Hepatic stellate cell (primary cell): ENCODE measurements at places on chromosomes 11 and 22.

DNA sequence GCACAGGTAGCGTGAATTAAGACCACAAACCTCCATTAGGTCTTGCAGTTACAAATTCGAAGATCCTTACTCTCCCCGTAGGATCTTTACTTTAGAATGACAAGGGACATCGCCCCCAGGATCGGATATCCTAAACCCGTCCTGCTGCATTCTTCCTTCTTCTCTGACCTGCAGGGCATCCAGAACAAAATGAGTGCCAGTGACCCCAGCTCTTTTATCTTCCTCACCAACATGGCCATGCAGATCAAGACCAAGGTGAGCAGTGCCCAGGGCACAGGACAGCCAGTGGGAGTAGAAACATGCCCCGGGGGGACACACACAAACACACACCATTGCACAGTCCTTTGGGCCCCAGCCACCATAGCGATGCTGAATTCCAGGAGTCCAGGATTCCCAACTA lies 42.6 kb upstream of the MPEG1 start:
- no peak for DNase-seq

DNA sequence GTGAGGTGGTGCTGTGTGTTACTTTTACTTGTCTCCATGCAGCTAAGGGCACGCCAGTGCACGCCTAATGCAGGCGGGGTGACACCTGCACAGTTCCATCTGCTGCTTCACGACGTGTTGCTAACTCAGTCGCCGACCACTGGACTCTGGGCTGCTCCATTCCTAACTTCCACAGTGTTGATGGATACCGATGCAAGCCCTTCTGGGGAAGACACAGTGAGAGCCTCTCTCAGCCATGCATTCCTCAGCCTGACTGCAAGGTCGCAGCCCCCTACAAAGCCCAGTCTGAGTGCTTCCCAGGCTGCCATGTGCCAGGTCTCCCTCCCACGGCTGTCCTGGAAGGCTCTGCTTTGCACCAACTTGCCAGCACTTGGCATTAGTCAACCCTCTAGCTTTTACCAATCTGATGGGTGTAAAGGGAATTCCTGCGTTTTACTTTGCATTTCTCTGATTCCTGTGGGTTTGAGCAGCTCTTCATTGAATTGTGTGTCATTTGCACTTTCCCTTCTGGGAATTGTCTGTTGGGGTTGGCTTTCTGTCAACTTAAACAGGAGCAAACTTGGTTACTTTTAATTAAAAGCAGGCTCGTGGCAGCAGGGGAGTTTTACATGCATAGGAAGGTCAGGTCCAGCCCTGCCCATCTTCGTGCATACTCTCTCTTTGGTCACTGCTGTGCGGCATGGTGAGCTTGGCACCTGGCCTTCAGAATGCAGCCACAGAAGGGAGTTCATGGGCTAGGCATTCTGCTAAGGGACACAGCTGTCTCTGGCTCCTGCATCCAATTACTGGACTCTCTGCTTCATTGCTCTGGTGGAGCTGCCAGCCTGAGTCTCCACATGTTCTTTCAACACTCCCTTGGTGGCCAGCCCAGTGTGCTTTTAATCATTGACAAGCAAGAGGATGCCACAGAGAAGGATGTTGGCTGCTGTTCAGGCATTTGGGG lies 34.6 kb upstream of the SHANK2 start:
- DNase-seq, result peak; percentile 76

- no peak for DNase-seq
Observed at GRCh38 chr11:112784323-112785073, 176.7 kb upstream of the NCAM1 start.

DNA sequence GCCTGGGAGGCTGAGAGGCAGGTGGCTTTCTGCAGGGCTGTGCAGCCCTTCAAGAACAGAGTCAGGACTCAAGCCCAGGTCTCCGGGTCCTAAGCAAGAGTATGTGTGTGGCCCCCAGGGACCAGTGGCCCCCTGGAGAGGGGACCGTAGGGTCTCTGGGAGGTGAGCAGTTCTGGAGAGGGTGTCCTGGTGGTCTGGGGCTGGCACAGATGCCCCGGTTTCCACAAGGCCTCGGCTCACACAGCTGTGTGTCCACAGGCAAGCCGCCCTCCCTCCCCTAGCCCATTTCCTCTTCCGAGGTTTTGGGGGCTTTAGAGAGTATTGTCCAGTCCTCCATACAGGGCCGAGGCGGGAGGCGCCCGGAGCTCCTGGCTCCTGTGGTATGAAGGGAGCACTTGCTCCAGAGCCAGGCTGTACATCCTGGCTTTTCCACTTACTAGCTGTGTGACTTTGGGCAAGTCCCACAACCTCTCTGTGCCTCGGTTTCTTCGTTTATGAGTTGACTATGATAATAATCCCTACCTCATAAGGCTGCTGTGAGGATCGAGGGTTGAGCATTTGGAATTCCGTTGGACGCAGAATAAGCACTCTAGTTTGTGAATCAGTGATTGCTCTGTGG lies 3.4 kb upstream of the RPS19BP1 start:
- no peak for DNase-seq

DNA sequence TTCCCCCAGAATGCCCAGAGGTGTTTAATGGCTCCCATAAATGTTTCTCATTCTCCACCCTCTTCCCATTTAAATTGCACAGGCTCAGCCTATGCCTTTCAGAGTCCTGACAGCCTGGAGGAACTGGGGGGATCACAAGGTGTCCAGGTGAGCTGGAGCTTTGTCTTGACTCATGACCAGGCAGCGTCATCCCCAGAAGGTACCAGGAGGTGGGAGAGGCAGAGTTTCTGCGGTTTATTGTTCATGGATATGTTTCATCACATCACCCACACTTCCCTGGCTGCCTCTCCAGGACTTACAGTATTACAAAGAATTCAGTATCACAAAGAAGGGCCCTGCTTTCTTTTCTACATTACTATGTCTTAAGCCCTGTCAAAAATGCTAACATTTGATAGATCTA lies 103.2 kb upstream of the GALNT18 start:
- no peak for DNase-seq

DNA sequence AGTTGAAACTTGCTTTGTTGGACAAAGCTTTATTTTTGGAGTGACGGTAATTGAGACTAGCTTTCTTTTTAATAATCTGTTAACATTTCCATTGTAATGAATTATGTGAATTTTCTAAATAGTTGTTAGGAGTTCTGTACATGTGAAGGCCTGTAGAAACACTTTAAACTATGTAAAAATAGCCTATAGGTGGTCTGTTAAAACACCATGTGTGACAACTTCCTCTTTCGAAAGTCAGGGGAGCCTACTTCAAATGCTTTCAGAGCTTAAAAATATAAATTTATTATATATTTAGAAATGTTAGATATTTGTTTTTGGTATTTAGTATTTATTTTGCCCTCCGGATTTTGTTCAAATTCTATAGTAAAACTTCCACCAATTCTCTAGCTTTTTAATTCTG lies 28.7 kb downstream of the DDIAS start:
- DNase-seq, result no peak

GRCh38 chr11:13249177-13249576 lies 28.4 kb upstream of the BMAL1 start:
- DNase-seq, result no peak

- DNase-seq, result no peak
Observed at GRCh38 chr11:59272771-59273372, 60.1 kb upstream of the MPEG1 start.

- DNase-seq, result no peak
Observed at GRCh38 chr11:93984196-93984567, 37.0 kb upstream of the HEPHL1 start.

DNA sequence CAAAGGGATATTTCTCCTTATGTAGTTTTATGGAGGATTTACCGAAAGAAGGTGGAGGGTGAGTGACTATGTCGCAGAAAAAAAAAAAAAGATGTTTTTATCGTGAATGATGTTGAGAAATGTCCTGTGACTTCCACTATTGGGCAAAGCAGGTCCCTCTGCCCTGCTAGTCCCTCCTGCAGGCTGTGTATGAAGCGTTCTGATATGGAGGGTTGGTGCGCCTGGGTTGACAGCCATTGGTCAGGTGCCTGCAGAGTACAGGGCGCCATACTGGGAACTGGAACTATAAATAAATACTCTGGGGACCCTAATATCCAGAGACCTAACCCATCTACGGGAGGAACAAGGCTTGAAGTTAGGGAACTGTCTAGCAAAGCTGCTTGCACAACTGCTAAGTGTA lies 1.5 kb downstream of the IL17RA start:
- DNase-seq, result no peak

DNA sequence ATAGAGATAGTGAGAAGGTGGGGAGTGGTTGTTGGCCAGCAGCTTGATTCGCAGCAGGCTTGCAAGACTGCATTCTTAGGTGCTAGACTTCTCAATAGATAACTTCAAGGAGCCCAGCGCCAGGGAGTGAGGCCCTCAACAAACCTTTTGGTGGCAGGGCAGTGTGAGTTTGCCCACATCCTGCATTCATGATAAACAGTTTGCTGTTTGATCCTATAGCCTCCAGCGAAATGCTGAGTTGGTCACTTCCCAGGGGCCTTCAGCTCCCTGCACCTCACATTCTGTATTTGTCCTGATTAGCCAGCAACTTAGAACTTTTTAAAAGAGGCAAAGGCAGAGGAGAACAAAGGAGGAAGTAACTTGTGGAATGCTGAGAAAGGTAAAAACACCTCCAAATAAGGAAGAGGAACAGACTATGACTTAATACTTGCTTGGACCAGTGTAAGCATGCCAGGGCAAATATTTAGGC lies 25.1 kb downstream of the OR10A6 start:
- no peak for DNase-seq

DNA sequence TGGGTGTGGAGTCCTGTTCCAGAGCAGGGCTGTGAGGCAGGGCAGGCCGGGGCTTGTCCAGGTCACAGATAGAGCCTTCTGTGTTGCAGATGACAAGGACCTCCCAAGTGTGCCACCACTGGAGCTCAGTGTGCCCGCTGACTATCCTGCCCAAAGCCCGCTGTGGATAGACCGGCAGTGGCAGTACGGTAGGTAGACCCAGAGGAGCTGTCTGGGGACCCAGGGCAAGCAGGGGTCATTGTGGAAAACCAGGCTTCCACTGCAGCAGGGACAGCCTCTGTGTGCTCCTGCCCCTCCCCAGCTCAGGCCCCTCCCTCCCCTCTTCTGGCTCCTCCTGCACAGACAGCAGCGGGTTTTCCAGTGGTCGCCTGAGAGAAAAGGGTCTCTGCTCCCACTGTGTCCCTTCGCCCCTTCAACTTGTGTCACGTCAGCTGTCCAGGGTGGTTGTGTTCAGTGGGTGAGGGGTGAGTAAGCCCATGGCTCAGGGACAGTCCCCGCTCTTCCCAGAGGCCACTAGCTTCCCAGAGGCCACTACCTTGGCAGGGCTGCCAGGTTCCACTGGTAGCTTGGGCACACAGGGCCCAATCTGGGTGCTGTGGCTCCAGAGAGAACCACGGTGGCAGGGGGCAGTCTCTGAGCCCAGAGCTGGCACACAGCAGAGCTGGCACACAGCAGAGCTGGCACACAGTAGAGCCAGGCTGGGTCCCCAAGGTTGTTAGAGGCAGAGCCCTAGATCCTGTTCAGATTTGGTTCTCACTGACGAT lies 78.4 kb downstream of the MED15 start:
- DNase-seq, result no peak

DNA sequence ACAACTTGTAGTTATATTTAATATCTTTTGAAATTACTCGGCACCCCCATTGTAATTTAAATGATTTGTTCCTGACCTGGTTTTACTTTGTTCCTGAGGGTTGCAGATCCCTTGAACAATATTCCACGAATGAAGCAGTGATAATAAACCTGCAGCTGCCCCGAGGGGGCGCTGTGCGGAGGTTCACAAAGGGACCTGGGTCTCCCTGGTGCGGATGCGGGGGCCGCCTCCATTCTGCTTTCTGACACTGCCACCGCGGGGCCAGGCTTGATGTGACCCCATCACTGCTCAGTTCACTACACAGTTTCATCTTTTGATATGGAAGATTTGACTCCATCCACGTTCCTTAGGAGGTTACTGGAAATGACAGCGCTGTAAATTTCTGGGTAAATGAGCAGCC lies 62.9 kb upstream of the PRODH start:
- DNase-seq, result no peak

DNA sequence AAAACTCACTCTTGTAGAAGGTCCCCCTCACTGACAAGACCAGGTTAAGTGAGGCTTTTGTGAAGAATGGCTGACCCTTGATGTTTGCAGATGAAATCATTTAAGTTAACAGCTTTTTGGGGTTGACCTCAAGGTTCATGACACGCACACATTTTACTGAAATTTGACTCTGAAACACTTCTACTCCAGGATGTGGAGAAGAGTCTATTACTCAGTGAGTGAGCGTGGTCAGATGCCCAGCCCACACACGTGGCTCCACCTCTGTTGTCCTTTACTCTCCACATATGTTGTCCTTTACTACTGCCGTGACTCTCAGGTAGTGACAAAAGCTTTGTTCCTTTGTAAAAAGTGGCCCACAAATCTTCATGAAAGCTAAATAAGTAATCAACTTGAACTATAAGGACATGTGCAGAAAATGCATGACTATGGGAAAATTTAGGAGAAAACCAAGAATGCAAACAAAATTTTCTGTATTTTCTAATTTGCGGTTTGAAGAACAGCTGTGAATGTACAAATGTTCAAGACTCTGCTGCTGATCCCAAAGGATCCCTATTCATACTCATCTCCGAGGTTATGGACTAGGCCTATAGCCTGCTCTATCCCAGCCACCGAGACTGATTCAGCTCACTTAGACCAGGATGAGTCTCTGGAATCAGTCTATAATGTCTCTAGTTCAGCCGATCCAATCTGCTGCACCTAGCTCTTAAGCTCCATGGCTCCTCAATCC lies 22.4 kb downstream of the XRRA1 start:
- no peak for DNase-seq

GRCh38 chr11:113477321-113477720 lies 2.1 kb upstream of the DRD2 start:
- DNase-seq, result no peak

DNA sequence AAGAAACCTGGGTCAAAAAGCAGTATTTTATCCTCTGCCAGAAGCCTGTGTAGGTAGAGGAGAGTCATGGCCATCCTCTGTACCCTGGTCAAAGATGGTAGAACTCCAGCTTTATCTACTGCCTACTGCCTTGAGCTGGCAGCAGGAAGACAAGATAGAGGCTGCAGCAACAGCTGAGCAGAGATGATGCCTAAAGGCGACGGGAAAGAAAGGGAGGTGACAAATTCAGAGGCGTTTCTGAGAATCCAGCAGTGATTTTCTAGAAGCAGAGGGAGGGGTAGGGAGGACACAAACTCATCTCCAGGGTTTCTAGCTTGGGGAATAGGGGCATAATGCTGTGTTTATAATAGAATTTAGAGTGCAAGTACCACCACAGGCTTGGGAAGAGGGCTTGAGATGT lies 15.5 kb upstream of the C1QTNF4 start:
- DNase-seq, result no peak

GRCh38 chr11:89405629-89406028 lies 85.5 kb downstream of the NOX4 start:
- no peak for DNase-seq
